ENCODE measurements at places on chromosomes 12 and 14. TPM values are rescaled to one million over a fixed set of nuclear protein-coding genes. Genes with fewer than 3 reads are reported as not detected.

The RFX4 gene
- polyA plus RNA-seq, result 0.01 TPM

The CIROP gene
- polyA plus RNA-seq, result not detected

- H3K4me1 ChIP-seq, result no peaks in the 10 kb centered on the region
- no peak for DNase-seq
- H3K36me3 ChIP-seq, result no peaks in the 10 kb centered on the region
- H3K27me3 ChIP-seq, result no peaks in the 10 kb centered on the region
Observed at GRCh38 chr14:72688990-72689671, 204.8 kb downstream of the DPF3 start.

DNA sequence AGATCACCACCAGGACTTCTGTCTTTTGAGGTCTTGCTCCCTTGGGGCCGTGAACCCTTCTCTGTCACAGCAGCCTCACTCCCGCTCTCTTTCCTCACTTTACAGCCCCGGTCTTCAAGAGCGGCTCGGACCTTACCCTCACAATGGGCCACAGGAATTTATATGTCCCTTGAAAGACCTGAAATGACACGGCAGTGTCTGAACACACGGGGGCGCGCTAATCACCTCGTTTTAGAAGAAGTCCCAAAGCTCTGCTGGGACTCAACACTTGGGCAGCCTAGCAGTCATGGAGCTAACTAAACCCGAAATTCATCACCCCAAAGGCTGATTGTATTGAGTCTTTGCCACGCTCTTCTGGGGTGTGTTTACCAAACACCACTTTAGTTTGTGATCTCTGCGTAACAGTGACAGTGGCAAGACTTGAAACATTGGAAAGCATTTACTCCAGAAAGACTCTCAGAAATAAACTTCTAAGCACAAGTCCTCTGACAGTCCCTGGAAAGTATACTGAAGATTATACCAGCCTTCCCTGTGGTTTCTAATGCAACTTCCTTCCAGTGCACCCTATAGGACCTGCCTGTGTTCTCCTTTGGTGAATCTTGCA lies 29.0 kb downstream of the SERPINA11 start:
- H3K4me3 ChIP-seq, result no peak overlapping the region
- no peaks in the 10 kb centered on the region for H3K4me1 ChIP-seq
- H3K36me3 ChIP-seq, result no peaks in the 10 kb centered on the region
- peaks cover 33% of the 10 kb centered on the region for H3K27me3 ChIP-seq
- DNase-seq, result peak; percentile 55

DNA sequence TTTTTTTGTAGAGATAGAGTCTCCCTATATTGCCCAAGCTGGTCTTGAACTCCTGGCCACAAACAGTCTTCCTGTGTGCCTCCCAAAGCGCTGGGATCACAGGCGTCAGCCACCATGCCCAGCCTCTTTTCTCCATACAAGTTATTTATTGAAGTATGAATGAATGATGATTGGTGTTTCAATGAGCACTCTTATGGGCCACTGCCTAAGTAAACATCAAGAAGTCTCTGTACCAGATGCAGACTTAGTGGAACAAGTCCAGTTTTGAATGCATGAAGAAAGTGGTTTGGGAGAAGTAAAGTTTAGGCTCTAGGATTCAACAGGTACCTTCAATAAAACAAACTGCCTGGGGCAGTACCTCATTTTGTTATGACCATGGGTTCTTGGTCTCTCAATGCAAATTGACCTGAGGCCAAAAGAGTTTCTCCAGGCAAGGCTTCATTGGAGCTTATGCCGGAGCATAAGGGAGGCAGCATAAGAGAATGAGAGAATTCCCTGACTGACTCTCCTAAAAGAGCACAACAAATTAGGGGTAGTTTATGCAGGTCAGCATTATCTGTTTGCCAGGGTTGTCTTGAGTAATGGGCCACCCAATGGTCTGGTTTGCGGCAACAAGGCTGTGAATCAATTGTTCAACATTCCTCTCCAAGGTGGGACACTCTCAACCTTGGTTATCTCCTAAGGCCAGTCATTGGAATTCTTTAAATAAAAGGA lies 1.1 kb upstream of the GMFB start:
- no peak for DNase-seq
- H3K36me3 ChIP-seq, result no peaks in the 10 kb centered on the region
- H3K4me3 ChIP-seq, result peak overlapping the region; percentile 80

DNA sequence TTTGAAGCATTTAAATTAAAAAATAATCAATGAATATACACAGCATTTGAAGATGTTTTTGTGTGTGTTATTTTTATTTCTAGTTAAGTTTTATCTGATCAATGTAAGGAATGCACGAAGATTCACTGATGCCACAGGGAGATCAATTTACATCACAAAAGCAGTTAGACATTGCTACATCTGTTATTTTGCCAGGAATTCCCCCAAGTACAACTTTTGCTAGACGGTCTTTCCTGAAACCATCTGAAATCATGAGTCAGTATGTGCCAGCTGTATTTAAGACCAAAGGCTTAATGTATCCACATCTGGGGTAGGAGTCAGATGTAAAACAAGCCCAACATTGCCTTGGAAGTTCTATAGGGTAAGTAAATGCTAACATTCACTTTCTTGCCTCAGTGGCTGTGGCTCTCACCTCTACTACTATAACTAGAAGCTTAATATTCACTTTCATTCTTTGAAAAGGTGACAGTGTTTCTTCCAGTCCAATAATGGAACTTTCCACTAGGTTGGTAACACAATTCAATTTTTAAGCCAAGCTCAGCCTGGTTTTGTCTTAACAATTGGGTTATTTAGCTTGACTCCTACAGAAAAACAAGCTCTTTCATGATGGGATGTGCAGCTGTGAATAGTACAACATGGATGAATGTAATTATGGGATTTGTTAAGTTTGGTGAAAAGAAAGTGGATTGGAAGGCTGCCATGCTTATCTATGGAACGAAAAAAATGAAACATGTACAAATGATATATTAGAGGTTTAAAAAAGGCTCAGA lies 385.4 kb upstream of the TMEM132C start:
- no peak overlapping the region for H3K27ac ChIP-seq
- DNase-seq, result no peak
- no peaks in the 10 kb centered on the region for H3K36me3 ChIP-seq

Measured in heart right ventricle (tissue), 16 donors.